Stimulated activated CD8-positive, alpha-beta memory T cell treated with anti-CD3 and anti-CD28 coated beads, Interleukin-2, amount 100 ng/mL, for 48 hours (primary cell): ENCODE measurements at places on chromosomes 16 and 17.

DNA sequence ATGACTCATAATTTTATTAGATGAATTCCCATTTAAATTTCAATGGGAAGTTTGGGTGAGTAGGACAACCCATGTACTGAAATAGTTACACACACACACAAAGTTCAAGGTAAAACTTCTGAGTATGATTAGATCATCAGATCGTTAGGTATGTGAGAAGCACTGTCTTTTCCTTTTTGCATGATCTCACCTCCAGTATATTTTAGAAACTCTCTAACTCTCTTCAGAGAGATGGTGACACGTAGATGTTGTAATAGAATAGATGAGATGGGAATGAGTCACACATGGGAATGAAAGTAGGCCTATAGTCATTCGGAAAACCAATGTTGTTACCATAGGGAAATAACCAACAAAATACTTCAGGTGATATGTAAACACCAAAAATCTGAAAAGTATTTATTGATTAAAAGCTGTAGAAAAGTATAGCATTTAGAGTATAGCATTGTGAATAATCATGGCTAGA lies 22.2 kb downstream of the KRT23 start:
- DNase-seq = no peak

DNA sequence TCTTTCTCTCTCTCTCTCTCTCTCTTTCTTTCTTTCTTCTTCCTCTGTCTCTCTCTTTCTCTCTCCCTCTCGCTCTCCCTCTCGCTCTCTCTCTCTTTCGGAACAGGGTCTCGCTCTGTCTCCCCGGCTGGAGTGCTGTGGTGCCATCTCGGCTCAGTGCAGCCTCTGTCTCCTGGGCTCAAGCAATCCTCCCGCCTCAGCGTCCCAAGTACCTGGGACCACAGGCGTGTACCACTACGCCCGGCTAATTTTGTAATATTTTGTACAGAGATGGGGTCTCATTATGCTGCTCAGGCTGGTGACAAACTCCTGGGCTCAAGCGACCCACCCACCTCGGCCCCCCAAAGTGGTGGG lies 12.7 kb upstream of the KLHDC4 start:
- no peak for DNase-seq

DNA sequence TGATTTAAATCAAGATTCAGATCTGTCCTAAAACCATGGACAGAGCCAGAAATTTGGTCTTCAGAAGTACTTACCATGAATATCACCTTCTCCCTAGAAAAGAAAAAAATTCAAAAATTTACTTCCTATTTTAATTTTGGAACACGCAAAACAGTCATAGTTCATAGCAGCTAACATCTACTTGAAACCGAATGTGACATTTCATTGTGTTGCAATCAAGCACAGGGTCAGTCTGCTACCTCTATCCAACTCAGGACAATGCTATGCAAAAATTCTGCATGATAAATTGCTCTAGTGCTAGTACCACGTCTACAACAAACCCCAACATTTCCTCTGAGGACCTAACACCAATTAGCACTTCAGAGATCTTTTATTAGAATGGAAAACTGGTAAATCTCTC lies 7.7 kb downstream of the JPT1 start:
- no peak for DNase-seq

DNA sequence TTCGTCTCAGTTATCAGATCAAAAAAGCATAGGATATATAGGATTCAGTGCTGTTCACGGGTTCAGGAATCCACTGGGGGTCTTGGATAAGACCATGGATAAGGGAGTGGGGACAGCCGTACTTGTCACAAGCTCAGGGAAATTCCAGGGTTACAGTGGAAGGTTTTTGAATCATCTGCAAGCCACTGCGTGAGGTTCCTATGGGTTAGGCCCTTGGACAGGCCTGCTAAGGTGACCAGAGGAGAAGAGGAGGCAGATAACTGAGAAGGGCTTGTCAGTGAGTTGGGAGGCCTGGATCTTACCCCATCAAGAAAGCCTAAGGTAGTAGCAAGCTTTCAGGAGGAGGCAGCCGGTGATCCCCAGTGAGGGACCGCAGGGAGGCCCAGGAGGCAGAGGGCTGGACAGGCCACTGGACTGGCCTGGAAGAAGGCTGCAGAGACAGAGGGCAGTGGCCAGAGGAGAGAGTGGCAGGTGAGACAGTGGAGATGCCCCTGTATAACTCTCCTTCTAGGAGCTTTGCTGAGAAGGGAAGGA lies 27.3 kb downstream of the NGFR start:
- DNase-seq = no peak

GRCh38 chr17:42459256-42459800 lies 650 bp downstream of the ATP6V0A1 start:
- DNase-seq = no peak
